ENCODE measurements at places on chromosomes 3 and 15. TPM values are rescaled to one million over a fixed set of nuclear protein-coding genes. Genes with fewer than 3 reads are reported as not detected.

The CCDC174 gene
- 16.8 TPM for total RNA-seq

The CHCHD6 gene
- total RNA-seq, result 15.0 TPM

DNA sequence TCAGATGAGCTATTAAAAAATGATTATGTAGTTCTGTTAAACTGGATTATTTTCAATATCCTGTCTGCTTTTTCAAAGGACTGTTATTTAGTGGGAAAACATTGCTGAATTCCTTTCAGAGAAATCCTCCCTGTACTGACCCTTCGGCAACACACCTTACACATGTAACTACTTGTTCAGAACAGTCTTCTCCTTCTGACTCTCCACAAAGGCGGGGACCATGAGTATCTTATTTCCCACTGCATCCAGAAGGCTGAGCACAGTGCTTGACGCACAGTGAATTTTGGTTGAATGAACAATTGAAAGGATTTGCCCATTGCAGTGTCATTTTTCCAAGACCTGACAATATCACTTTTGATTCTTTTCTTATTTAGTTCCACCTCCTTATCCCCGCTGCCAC, 23.1 kb upstream of the CFAP161 start:
- no peak overlapping the region for H3K27ac ChIP-seq
- no peaks in the 10 kb centered on the region for H3K27me3 ChIP-seq
- no peaks in the 10 kb centered on the region for H3K4me1 ChIP-seq
- H3K36me3 ChIP-seq, result no peaks in the 10 kb centered on the region

The CSPG4 gene
- not detected for total RNA-seq

- no peaks in the 10 kb centered on the region for H3K27me3 ChIP-seq
- H3K4me3 ChIP-seq, result no peak overlapping the region
- DNase-seq, result no peak
- H3K4me1 ChIP-seq, result peaks cover 8% of the 10 kb centered on the region
- no peak overlapping the region for H3K27ac ChIP-seq
Observed at GRCh38 chr3:16816048-16816780, 68.5 kb upstream of the PLCL2 start.

- H3K36me3 ChIP-seq, result no peaks in the 10 kb centered on the region
- H3K4me1 ChIP-seq, result peaks cover 27% of the 10 kb centered on the region
- H3K27me3 ChIP-seq, result no peaks in the 10 kb centered on the region
- no peak overlapping the region for H3K27ac ChIP-seq
- H3K4me3 ChIP-seq, result no peak overlapping the region
- DNase-seq, result peak; percentile 46
Observed at GRCh38 chr15:100338971-100339444, 2.8 kb downstream of the ADAMTS17 start.

The PRICKLE2 gene
- not detected for total RNA-seq

- DNase-seq, result no peak
- no peaks in the 10 kb centered on the region for H3K4me1 ChIP-seq
- no peak overlapping the region for H3K27ac ChIP-seq
- no peaks in the 10 kb centered on the region for H3K36me3 ChIP-seq
- H3K4me3 ChIP-seq, result no peak overlapping the region
Observed at GRCh38 chr3:18149386-18149785, 275.8 kb downstream of the SATB1 start.

The CYP8B1 gene
- total RNA-seq, result not detected

DNA sequence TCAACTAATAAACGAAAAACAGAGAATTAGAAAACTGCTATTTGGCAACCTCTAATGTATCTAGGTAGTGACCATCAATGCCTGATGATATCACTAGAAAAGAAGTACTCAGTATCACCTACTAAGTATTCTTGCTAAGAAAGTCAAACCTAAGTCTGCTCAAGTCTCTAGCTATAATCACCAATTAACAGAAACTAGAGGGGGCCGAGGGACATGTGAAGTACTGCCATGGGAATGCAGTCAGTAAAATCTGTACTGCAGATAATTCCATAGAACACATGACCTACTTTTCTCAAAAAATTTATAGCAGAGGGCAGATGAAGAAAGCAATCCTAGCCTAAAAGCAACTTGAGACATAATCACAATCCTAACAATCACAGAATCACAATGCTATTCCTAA, 51.4 kb downstream of the CPEB1 start:
- H3K4me1 ChIP-seq, result no peaks in the 10 kb centered on the region
- no peaks in the 10 kb centered on the region for H3K36me3 ChIP-seq
- DNase-seq, result no peak
- no peaks in the 10 kb centered on the region for H3K27me3 ChIP-seq
- no peak overlapping the region for H3K27ac ChIP-seq

The CERS3 gene
- total RNA-seq, result 0.16 TPM

- H3K27me3 ChIP-seq, result no peaks in the 10 kb centered on the region
- H3K27ac ChIP-seq, result no peak overlapping the region
- no peak overlapping the region for H3K4me3 ChIP-seq
- H3K4me1 ChIP-seq, result no peaks in the 10 kb centered on the region
Observed at GRCh38 chr15:70376929-70377691, 279.4 kb upstream of the TLE3 start.

GRCh38 chr3:195042743-195043606, 228.0 kb downstream of the XXYLT1 start:
- no peak overlapping the region for H3K27ac ChIP-seq
- no peaks in the 10 kb centered on the region for H3K36me3 ChIP-seq
- no peak for DNase-seq
- no peaks in the 10 kb centered on the region for H3K27me3 ChIP-seq
